Neural crest cell (in vitro differentiated cells): ENCODE measurements at places on chromosomes 12 and 14. TPM values are rescaled to one million over a fixed set of nuclear protein-coding genes. Genes with fewer than 3 reads are reported as not detected.
A peak's percentile ranks its signal among the peaks of the same experiment; 100 is the strongest.

GRCh38 chr12:122021193-122021821 lies 377 bp upstream of the BCL7A start:
- peak; percentile 34 for DNase-seq
- peaks cover 13% of the 10 kb centered on the region for H3K4me1 ChIP-seq
- H3K27ac ChIP-seq, result peak overlapping the region; percentile 89
- H3K27me3 ChIP-seq, result peaks cover 13% of the 10 kb centered on the region
- peak overlapping the region; percentile 97 for H3K4me3 ChIP-seq
- peaks cover 12% of the 10 kb centered on the region for H3K36me3 ChIP-seq

DNA sequence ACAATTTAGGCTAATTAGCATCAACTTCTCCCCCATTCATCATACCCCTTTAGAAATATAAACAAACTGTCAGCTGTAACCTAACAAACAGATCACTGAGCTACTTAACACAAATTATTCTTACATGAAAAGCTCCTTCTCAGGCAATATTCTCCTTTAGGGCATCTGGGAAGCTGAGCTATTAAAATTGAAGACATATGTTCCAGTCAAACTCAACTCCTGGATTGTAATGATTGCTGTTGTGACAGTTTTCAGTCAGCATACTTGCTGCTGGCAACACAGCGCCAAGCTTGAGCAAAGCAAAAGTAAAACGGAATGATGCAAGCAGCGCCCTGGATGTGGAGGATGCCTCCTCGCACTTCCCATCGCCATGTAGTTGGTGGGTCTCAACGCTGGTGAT lies 82.4 kb downstream of the SLC25A21 start:
- no peak overlapping the region for H3K27ac ChIP-seq
- no peak for DNase-seq
- no peaks in the 10 kb centered on the region for H3K36me3 ChIP-seq
- H3K4me1 ChIP-seq, result no peaks in the 10 kb centered on the region

- no peaks in the 10 kb centered on the region for H3K36me3 ChIP-seq
- no peaks in the 10 kb centered on the region for H3K27me3 ChIP-seq
Observed at GRCh38 chr12:89880690-89881350, 172.2 kb upstream of the ATP2B1 start.

- H3K4me1 ChIP-seq, result peaks cover 5% of the 10 kb centered on the region
- peaks cover 9% of the 10 kb centered on the region for H3K27me3 ChIP-seq
- H3K27ac ChIP-seq, result no peak overlapping the region
- H3K4me3 ChIP-seq, result no peak overlapping the region
Observed at GRCh38 chr12:57450057-57450456, 5.0 kb upstream of the INHBE start.

The CLEC4A gene
- not detected in 2 replicates for total RNA-seq

- DNase-seq, result no peak
- H3K4me3 ChIP-seq, result no peak overlapping the region
- H3K27me3 ChIP-seq, result peaks cover 3% of the 10 kb centered on the region
- no peak overlapping the region for H3K27ac ChIP-seq
- no peaks in the 10 kb centered on the region for H3K4me1 ChIP-seq
Observed at GRCh38 chr14:105051182-105052109, 13.8 kb downstream of the GPR132 start.

- H3K27ac ChIP-seq, result no peak overlapping the region
- H3K27me3 ChIP-seq, result peaks cover 2% of the 10 kb centered on the region
- H3K4me1 ChIP-seq, result no peaks in the 10 kb centered on the region
- H3K36me3 ChIP-seq, result no peaks in the 10 kb centered on the region
- no peak overlapping the region for H3K4me3 ChIP-seq
Observed at GRCh38 chr14:28635387-28635786, 131.2 kb upstream of the FOXG1 start.

- H3K27me3 ChIP-seq, result no peaks in the 10 kb centered on the region
- H3K36me3 ChIP-seq, result peaks cover 18% of the 10 kb centered on the region
- DNase-seq, result no peak
- no peak overlapping the region for H3K4me3 ChIP-seq
- no peak overlapping the region for H3K27ac ChIP-seq
Observed at GRCh38 chr12:48078901-48079300, 27.0 kb downstream of the SENP1 start.

The TAS2R43 gene
- total RNA-seq, result 0.30 and 0.47 TPM in 2 replicates

- H3K4me3 ChIP-seq, result no peak overlapping the region
- DNase-seq, result no peak
- H3K4me1 ChIP-seq, result no peaks in the 10 kb centered on the region
- no peak overlapping the region for H3K27ac ChIP-seq
Observed at GRCh38 chr12:66739940-66740651, 61.2 kb upstream of the GRIP1 start.

- no peak overlapping the region for H3K4me3 ChIP-seq
- no peak overlapping the region for H3K27ac ChIP-seq
- DNase-seq, result no peak
- H3K36me3 ChIP-seq, result no peaks in the 10 kb centered on the region
Observed at GRCh38 chr14:103867523-103867953, 20.2 kb upstream of the PPP1R13B start.

The TMEM179 gene
- 19.4 and 20.2 TPM in 2 replicates for total RNA-seq

- DNase-seq, result no peak
- H3K4me1 ChIP-seq, result peaks cover 4% of the 10 kb centered on the region
- no peak overlapping the region for H3K4me3 ChIP-seq
- no peaks in the 10 kb centered on the region for H3K27me3 ChIP-seq
Observed at GRCh38 chr14:32396885-32397284, 67.8 kb downstream of the AKAP6 start.

The FAM186B gene
- total RNA-seq, result 0.28 TPM in 1 of 2 replicates, not detected in the other

DNA sequence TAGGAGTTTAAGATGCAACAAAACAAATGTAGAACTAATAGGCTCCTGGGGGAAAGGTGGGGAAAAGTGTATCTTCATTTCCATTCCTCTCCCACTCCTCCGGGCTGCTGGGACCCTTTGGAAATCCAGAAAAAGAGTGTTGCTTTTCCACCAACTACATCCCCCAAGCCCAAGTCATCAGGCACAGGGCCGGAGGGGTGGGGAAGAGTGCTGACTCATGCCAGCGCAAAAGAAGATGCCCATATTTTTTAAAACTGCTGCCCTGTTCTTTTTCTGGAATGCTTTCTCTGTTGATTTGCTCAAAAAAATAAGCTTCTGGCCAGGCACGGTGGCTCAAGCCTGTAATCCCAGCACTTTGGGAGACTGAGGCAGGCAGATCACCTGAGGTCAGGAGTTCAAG lies 70.9 kb downstream of the TBK1 start:
- no peaks in the 10 kb centered on the region for H3K36me3 ChIP-seq
- H3K27ac ChIP-seq, result no peak overlapping the region
- no peak overlapping the region for H3K4me3 ChIP-seq
- DNase-seq, result no peak
- H3K4me1 ChIP-seq, result peaks cover 13% of the 10 kb centered on the region

DNA sequence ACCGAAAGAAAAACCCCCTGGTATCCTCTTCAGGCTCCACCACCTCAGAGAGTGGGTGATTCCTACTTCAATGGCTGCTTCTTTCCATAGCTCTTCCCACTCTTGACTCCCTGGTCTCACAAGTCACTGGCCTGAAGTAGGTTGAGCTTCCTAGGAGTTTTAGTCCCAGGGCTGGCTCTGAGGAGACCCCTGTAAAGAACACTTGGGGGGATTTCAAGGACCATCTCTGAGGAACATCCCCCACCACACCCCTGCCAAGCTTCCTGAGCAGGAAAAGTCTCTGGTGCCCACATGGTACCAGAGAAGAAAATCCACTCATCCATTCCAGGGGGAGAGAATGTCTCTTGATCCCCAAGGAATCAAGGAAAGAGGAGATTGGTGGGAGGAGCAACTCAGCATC lies 25.7 kb downstream of the PHETA1 start:
- H3K4me1 ChIP-seq, result no peaks in the 10 kb centered on the region
- H3K4me3 ChIP-seq, result no peak overlapping the region
- H3K36me3 ChIP-seq, result peaks cover 4% of the 10 kb centered on the region
- DNase-seq, result no peak
- H3K27me3 ChIP-seq, result no peaks in the 10 kb centered on the region

DNA sequence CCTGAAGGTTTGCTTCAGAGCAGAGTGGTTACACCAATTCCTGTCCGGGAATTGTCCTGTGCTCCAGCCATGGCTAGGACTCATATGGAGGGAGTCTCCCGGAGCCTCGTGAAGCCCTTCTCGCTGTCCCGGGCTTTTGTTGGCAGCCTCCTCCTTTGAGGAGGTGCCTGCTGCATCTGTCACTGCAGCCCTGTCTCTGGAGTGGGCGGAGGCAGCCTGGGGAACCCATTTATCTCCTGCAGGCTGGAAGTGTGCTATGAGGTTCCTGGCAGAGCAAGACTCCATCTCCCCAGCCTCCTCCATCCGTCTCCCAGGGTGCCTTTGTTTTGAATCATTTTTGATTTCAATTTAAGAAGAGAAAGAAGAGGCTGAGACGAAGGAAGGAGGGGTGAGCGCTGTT lies 355.3 kb downstream of the GLT1D1 start:
- H3K27me3 ChIP-seq, result peaks cover 34% of the 10 kb centered on the region
- no peak for DNase-seq

DNA sequence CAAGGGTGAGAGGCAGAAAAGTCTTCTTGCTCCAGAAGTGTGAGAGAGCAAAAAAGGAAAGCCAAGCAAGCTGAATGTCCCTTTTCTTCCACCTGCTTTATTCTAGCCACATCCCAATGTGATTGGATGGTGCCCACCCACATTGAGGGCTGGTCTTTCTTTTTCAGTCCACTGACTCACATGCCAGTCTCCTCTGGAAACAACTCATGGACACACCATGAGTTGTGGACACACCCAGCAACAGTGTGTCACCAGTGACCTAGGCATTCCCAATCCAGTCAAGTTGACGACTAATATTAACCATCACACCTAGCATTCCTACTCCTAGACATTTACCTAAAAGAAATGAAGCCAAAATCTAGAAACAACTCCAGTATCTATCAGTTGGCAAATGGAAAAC lies 7.2 kb upstream of the DICER1 start:
- DNase-seq, result no peak
- H3K4me3 ChIP-seq, result no peak overlapping the region
- no peaks in the 10 kb centered on the region for H3K27me3 ChIP-seq
- peaks cover 11% of the 10 kb centered on the region for H3K4me1 ChIP-seq

DNA sequence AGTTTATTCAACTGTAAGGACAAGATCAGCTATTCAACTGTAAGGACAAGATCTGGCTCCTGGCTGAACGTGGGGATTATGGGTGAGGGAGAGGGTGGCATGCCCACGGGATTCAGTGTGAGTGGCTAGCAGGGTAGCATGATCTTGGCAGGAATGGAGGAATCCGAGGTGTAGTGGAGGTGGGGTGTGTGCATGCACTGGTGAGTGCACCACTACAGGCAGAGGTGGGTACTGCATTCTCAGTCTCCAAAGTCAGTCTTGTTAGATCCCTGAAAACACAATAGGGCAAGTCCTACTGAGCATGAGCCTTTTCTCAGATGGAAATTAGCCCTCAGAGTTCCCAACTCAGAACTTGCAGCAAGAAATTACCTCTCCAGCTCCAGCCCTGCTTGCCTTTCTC lies 32.2 kb upstream of the DCD start:
- peaks cover 22% of the 10 kb centered on the region for H3K4me1 ChIP-seq
- DNase-seq, result no peak
- H3K4me3 ChIP-seq, result no peak overlapping the region
- H3K36me3 ChIP-seq, result no peaks in the 10 kb centered on the region
- no peak overlapping the region for H3K27ac ChIP-seq

GRCh38 chr12:100826323-100826722 lies 31.7 kb downstream of the ANO4 start:
- H3K4me3 ChIP-seq, result no peak overlapping the region
- H3K27me3 ChIP-seq, result peaks cover 9% of the 10 kb centered on the region
- H3K27ac ChIP-seq, result no peak overlapping the region
- no peaks in the 10 kb centered on the region for H3K4me1 ChIP-seq
- no peaks in the 10 kb centered on the region for H3K36me3 ChIP-seq

DNA sequence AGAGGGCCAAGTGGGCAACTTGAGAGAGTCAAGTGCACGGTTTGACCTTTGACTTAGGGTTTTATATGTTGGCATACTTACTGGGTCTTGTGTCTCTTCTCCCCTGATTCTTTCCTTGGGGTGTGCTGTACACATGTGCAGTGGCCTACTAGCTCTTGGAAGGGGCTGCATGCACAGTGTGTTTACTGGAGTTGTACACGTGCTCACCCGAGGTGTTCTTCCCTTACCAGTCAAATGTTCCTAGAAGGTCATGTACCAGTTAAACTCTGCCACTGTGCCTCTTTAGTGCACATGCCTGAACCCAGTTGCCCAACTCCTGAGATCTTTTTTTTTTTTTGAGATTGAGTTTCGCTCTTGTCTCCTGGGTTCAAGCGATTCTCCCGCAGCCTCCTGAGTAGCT lies 9.2 kb upstream of the DTD2 start:
- H3K36me3 ChIP-seq, result no peaks in the 10 kb centered on the region
- peaks cover 6% of the 10 kb centered on the region for H3K4me1 ChIP-seq
- DNase-seq, result no peak
- H3K27ac ChIP-seq, result peak overlapping the region; percentile 92
- no peaks in the 10 kb centered on the region for H3K27me3 ChIP-seq

GRCh38 chr12:131930510-131930909 lies 1.4 kb downstream of the PUS1 start:
- H3K27me3 ChIP-seq, result no peaks in the 10 kb centered on the region
- H3K36me3 ChIP-seq, result peaks cover 17% of the 10 kb centered on the region
- DNase-seq, result no peak
- H3K4me1 ChIP-seq, result peaks cover 12% of the 10 kb centered on the region
- H3K27ac ChIP-seq, result no peak overlapping the region
- H3K4me3 ChIP-seq, result peak overlapping the region; percentile 89

The VWF gene
- 0.02 and 0.21 TPM in 2 replicates for total RNA-seq

- no peak overlapping the region for H3K27ac ChIP-seq
- peaks cover 12% of the 10 kb centered on the region for H3K27me3 ChIP-seq
- peaks cover 10% of the 10 kb centered on the region for H3K4me1 ChIP-seq
- no peaks in the 10 kb centered on the region for H3K36me3 ChIP-seq
Observed at GRCh38 chr14:103111232-103111868, 11.9 kb upstream of the TNFAIP2 start.

DNA sequence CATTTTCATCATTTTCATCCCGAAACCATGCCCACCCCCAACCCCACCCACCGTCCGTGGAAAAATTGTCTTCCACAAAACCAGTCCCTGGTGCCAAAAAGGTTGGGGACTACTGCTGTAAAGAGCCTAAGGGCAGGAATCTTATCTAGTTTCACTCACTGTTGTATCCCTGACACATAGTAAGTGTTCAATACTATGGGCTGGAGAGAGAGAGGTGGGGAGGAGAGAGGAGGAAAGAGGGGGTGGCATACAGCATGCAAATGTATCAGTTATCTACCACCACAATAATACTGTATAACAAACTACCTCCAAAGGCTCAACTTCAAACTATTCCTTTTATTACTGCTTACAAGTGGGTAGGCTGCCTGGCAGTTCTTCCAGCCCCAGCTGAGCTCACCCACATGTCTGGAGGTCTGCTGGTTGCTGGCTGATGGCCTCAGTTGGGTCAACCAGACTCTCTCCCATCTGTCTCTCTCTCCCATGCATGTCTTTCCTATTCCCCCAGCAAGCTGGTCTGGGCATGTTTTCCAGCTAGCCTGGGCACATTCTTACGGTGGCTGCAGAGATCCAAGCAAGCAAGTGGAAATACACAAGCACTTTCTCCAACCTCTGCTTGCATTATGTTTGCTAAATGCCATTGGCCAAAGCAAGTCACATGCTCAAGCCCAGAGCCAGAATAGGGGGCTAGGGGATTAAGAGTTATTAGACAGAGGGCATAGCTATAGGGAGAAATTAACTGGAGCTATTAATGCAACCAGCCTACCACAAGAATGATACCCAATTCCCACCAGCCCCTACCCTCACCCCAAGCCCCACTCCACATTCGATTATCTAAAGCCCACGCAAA lies 31.6 kb upstream of the FICD start:
- no peak overlapping the region for H3K27ac ChIP-seq
- H3K27me3 ChIP-seq, result peaks cover 55% of the 10 kb centered on the region
- H3K4me3 ChIP-seq, result no peak overlapping the region
- H3K36me3 ChIP-seq, result no peaks in the 10 kb centered on the region
- DNase-seq, result no peak
- H3K4me1 ChIP-seq, result no peaks in the 10 kb centered on the region
